ENCODE measurements at places on chromosomes 4 and X.

- DNase-seq = no peak
Measured at GRCh38 chr4:150127757-150128156, 49.5 kb downstream of the DCLK2 start.

DNA sequence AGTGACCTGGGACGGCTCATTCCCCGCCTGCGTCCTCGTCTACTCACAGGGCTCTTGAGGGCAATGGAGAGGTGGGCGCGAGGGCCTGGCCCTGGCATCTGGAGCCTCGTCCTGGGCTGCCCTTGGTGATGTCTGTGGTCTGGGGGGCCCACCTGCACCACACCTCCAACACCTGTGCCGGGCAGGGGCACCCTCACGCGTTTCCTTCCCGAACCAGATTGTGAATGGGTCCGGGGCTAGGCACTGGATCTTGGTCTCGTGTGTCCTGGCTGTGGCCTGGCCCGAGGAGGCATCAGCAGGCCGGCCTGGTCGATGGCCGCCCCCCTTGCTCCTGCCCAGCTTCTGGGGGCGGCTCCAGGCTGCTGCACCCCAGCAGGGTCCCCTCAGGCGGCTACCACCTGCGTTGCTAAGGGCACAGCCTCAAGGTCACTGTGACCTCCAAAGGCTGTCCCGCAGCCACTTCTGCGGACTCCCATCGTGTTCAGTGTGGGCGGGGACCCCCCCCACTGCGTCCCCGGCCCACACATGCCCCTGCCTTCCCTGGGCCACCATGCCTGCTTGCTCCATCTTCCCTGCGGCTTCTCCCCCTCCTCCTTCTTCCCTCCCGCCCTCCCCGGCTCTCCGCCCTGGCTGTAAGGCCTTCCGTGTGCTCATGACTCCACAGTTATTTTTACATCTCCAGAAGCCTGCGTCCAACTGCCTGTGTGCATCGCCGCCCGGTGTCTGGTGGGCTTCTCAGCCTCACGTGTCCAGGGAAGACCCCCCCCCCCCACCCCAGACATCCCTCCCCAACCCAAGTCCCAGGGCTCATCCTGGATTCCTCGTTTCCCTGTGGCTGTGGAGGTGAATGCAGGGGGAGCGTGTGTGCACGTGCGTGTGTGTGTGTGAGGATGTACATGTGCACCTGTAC, 3.8 kb downstream of the DOK7 start:
- DNase-seq = no peak

GRCh38 chr4:87054900-87055299, 120.1 kb downstream of the AFF1 start:
- DNase-seq = no peak

DNA sequence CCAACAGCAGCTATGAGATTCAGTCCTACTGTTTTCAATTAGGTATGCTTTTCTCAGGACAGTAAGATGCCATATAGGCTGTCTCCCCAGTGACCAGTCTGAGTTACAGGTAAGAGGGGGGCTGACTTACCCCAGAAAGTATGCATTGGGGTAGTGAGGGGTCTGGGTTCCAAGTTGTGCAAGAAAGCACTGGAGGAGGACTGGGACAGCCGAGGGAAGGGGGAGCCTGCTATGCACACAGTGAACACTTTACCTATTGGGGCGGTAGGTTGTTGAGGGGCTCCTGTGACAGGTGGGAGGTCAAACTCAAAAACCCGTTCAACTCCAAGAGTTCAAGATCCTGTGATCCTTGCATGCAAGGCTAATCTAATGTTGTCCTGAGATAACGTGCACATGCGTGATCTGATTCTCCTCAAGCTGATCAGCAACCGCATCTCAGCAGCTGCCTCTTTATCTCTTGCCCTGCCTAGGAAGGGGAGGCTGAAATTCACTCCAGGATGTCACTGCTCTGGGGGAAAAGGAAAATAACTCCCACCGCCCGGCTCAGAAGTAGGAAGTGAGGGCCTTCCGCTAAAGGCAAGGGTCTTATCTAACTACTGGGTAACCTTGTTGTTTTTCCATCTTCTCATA, 108.8 kb upstream of the KIT start:
- no peak for DNase-seq

- DNase-seq = no peak
Measured at GRCh38 chrX:22177950-22178515, 94.7 kb upstream of the CBLL2 start.

GRCh38 chr4:31139767-31140166, 419.6 kb downstream of the PCDH7 start:
- no peak for DNase-seq

GRCh38 chrX:12751887-12752286, 39.3 kb upstream of the PRPS2 start:
- no peak for DNase-seq

DNA sequence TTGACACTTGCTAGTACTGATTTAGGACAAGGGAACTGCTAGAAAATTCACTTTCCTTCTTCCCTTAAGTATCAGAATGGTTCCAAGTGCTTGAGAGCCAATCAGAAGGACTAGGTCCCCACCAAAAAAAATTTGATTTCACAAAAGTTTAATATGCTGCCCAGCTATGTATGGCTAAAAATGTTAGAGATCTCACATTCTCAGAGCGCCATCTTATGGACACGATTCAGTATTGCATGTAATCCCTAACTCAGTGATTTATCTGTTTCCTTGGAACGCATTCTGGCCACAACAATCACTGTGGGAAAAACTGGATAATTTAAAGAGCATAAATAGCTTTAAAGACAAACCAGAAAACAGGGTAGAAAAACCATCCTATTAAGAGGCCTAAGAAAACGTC, 255.1 kb upstream of the GPC4 start:
- no peak for DNase-seq

- no peak for DNase-seq
Measured at GRCh38 chr4:109294006-109294405, 8.5 kb downstream of the COL25A1 start.

DNA sequence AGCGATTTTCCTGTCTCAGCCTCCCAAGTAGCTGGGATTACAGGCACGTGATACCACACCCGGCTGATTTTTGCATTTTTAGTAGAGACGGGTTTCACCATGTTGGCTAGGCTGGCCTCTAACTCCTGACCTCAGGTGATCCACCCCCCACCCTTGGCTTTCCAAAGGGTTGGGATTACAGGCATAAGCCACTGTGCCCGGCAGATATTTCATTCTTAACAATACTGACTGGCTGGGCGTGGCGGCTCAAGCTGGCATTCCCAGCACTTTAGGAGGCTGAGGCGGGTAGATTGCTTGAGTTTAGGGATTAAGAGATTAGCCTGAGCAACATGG, 1.3 kb downstream of the PQBP1 start:
- no peak for DNase-seq

DNA sequence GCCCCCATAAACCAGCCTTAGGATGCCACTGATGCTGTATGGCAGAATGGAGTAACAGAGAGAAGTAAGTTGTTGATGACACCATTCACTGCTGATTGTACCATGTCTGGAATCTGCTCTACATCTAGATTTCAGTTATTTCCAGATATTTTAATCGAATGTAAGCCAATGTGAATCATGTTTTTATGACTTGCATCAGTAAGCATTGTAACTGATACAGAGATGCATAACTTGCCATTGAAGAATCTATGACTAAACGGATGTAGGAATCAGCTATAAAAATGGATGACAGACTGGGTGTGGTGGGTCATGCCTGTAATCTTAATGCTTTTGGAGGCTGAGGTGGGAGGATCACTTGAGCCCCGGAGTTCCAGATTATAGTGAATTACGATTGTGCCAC, 161.0 kb upstream of the GATB start:
- DNase-seq = no peak

GRCh38 chr4:79330720-79331119, 4.9 kb upstream of the NAA11 start:
- no peak for DNase-seq

- no peak for DNase-seq
Measured at GRCh38 chr4:156931267-156931666, 40.3 kb downstream of the PDGFC start.

DNA sequence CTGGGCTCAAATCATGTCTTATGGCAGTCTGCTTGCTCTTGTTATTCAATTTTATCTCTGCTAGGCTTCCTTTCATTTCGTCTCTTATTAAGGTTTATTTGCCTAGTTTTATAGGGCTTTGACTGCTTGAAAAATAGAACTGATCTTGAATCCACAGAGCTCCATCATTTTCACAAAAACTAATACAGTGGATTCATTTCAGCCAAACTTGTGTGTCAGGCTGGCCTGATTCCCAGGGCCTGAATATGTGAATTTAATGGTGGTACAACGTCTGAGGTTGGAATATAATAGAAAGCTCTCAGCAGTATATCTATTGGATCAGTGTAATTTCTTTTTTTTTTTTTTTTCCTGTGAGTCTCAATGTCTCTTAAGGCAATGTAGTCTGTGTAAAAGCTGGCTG, 123.3 kb downstream of the POU4F2 start:
- DNase-seq = no peak

GRCh38 chrX:85244450-85245211, 840 bp downstream of the ZNF711 start:
- no peak for DNase-seq

DNA sequence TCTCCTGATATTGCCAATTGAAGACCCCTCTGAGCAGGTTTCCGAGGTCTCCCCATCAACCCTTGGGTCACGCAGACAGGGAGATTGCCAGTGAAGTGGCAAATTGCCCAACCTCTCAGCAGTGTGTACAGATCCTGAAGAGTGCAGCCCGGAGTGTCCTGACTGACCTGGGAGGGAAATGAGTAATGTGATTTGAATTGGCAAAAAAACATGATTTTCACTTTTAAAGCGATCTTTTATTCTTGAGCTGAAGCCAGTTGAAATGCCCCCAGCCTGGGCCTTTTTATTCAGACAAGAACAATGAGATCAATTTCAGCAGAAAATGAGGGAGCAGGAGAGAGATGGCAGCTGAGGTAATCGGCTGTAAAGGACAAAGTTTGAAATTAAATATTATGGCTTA, 401.8 kb downstream of the RAPGEF2 start:
- DNase-seq = no peak

DNA sequence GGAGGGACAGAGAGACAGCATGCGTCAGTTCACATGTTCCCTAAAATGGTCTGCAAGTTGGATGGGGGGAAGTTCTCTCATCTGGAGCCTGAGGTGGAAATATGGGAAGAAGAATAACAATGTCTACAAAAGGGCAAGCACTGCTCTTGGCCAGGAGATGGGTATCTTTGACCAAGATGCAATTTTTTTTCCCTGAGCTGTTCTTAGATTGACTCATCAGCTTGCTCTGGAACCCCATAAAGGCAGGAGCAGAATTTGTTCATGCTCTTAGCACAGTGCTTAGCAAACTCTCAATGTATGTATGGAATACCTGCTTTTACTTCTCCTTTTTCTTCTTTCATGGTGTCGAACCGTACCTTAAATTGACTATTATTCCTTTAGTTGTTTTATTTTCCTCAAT, 90.5 kb upstream of the ZNF827 start:
- no peak for DNase-seq

DNA sequence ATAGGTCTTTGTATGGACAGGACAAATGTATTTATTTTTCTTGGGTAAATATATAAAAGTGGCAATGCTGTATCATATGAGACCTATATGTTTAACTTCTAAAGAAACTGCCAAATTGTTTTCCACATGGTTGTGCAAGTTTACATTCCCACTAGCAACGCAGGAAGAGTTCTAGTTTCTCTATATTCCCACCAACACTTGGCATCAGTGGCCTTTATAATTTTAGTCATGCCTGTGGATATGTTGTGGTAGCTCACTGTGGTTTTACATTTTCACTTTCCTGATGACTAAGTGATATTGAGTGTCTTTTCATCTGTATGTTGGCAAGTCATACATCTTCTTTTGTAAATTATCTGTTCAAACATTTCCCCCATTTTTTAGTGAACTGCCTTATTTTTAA, 126.0 kb downstream of the EMCN start:
- no peak for DNase-seq

DNA sequence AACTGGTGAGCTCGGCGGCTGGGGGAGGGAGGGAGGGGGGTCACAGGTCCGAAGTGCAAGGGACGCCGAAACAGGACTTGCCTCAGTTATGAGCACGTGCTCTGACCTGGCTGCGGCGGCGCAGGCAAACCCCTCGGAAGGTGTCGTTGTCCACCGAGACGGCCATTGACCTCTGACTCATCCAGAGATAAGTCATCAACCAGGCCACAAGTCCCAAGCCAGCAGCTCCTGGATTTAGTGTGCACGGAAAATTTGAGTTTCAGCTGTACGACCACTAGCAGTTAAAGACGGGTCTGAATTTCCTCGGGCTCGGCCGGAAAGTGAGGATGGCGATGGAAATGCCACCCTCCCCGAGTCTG, 674 bp downstream of the SH3D19 start:
- no peak for DNase-seq

DNA sequence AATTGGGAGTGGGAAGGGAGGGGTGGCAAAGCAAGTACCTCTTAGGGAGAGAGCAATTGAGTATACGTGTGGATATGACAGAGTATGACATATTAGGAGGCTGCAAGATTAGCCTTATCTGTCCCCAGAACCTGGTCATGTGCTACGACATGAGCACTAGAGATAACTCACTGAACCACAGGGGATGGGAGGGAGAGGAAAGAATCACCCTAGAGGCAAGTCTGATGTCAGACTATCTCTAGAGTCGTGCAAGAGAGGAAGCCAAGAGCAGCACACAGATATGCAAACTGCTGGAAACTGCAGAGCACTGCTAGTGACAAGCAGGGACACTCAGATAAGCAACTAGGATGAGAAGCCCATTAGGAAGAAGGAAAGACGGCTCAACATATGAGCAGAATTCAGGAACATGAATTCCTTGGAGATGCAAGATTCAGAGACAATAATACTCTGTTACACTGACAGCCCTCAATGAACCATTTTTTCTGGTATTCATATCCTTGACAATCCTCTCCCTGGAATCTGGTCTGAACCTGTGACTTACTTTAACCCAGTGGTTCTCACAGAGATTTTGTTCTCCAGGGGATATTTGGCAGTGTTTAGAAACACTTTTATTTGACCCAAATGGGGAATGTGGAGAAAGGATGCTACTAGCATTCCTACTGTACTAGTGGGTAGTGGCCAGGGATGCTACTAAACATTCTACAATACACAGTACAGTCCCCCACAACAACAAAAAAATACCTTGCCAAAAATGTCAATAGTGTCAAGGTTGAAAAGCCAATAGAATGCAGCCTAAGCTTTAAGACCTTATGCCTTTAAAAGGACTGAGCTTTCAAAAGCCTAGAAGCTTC, 84.0 kb upstream of the BMP2K start:
- DNase-seq = no peak

- no peak for DNase-seq
Measured at GRCh38 chr4:183300070-183300469, 20.0 kb downstream of the CLDN22 start.

DNA sequence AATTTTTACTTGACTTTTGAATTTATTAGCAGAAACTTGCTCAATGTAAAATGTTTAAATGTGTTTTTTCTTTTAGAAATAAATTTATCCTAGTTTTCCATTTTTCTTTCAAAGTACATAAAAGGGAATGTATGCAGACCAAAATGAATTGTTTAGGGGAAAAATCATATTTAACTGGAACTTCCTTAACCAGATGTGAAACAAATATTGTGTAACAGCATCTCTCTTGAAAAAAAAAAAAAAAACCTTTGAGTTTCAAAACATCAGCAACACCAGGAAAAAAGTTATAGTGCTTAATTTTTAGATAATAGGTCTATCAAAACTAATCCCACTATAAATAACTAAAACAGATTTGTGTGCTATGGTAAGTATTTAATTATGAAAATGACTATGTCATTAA, 14.5 kb upstream of the CCNA2 start:
- no peak for DNase-seq

- DNase-seq = no peak
Measured at GRCh38 chrX:119756926-119757635, 1.3 kb upstream of the SOWAHD start.
